ENCODE measurements at places on chromosomes 5 and 9.

GRCh38 chr5:143564417-143564816, 160.9 kb upstream of the NR3C1 start:
- no peak for DNase-seq

DNA sequence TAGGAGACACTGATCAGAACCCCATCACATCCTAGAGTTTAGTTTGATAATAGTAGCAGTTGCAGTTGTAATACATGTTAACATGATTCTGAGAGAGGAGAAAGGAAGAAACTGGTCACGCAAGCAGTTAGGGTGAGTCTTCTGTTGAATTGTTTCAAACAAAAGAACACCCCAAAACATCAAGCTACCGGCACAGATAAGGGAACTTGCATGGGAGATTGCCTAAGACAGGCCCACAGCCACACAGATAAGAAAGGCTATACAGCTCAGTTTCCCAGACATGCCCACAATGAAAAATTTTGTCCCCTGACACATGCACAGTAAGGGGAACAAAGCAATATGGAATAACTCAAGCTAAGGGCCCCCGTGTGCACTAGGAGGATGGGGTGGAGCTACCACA, 15.9 kb downstream of the HSPB3 start:
- no peak for DNase-seq

- DNase-seq = no peak
Observed at GRCh38 chr9:34566972-34567371, 22.6 kb downstream of the CNTFR start.

GRCh38 chr5:82416512-82416911, 138.4 kb upstream of the RPS23 start:
- DNase-seq = no peak

GRCh38 chr5:67935908-67936566, 279.5 kb upstream of the PIK3R1 start:
- no peak for DNase-seq
